Stimulated activated CD8-positive, alpha-beta memory T cell treated with anti-CD3 and anti-CD28 coated beads, Interleukin-7, amount 100 ng/mL, for 1 hour (primary cell): ENCODE measurements at places on chromosomes 12 and 14.

- no peak for DNase-seq
Observed at GRCh38 chr12:48288387-48289268, 62.1 kb downstream of the ZNF641 start.

DNA sequence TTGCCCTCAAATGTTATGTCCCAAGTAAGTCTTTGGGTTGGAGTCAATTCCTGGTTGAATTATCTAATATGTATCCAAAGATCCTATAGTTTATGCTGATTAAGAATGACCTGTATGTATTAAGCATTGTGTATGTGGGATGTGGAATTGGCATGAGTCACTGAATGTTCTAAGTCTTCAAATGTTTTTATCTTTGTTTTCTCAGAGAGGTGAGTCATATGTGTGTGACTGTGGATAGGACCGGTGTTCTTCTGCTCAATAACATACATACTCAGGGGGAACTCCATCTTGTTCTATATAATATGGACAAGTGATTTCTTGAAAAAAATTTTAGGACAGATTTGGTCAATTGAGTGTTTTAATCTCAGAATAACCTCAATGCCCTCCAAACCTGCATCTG is 57.9 kb downstream of the NAV3 start:
- no peak for DNase-seq

DNA sequence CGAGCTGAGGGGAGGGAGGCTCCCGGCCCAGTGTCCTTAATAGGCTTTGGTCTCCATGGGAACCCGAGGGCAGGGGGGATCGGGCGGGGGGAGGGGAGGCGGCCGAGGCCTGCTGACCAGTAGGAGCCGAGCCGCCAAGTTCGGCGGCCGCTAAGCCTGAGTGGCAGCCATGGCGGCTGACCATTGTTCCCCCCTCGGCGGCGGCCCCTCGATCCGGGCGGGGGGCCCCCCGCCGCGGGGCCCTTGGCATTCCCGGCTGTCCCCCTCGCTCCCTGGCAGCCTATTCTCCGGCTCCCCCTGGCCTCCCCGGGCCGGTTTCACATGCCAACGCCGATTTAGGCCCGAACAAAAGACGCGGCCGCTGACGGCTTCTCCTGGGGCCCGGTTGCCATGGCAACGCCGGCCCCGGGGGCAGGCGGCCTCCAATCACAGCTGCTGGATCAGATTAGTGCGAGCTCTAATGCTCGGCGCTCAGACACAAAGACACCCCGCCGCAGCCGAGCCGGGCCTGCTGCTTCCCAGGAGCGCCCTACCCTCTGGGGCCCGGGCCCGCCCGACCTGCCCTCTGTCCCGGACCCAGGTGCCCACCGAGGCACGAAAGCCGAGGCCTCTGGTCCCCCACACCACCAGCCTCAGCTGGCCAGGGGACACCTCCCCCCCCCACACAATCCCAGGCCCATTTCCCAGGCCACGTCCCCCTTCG is 7.3 kb downstream of the MSI1 start:
- DNase-seq: no peak

- no peak for DNase-seq
Observed at GRCh38 chr14:57575482-57575881, 81.8 kb upstream of the CCDC198 start.

DNA sequence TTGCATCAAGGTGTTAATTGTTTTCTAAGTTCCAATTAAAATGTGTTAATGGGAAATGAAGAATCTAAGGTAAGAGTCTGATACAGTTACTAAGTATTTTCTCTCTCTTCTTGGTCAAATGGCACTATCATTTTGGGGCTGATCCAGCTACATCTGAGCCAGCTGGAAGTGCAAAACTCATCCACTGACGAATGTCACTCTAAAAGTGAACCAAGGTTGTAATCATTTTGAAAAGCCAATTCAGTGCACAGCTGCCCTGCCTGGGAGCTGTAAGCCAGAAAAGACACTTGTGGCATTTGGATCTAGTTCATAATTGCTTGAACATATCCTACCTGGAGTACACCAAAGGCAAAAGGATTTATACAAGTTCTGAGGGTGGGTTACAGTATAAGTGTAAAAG is 1011.3 kb downstream of the AACS start:
- DNase-seq: no peak

DNA sequence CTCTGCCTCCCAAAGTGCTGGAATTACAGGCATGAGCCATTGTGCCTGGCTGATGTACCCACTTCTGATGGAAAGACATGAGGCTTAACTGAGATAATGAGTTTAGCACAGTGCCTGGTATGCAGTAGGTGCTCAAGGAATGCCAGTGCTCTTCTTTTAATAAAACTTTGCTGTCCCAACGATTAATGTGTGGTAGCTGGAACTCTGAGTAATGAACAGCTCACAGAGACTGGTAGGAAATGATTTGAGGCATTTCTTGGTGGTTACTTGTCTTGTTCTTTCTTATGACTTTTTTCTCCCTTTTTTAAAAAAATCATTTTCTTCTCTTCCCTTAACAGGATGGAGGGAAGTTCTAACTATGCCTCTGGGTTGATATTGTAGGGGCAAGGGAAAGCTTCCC is 235.7 kb upstream of the PWP1 start:
- DNase-seq: no peak

- DNase-seq: no peak
Observed at GRCh38 chr12:26182377-26182776, 13.0 kb upstream of the SSPN start.

GRCh38 chr12:50985322-50985721 is 33.0 kb downstream of the HIGD1C start:
- DNase-seq: no peak

DNA sequence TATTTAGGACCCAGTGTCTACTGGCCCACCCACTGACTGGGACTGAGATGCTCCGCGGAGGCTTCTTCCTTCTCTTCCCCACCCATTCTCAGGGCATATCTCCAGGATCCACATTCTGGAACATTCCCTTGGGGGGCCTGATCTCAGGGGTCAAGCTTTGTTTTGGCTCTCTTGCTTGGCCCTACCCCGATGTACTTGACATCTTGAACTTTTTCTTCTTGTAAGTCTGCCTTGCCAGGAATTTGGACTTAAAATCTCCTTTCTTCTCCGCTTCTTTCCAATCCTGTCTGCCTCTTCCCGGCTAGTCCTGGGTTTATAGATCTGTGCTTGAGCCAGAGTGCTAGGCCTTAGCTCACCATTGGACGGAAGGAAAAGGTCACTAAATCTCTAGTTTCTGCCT is 22.1 kb downstream of the DACT1 start:
- DNase-seq: no peak

GRCh38 chr12:66020481-66020880 is 110.1 kb downstream of the LLPH start:
- no peak for DNase-seq

DNA sequence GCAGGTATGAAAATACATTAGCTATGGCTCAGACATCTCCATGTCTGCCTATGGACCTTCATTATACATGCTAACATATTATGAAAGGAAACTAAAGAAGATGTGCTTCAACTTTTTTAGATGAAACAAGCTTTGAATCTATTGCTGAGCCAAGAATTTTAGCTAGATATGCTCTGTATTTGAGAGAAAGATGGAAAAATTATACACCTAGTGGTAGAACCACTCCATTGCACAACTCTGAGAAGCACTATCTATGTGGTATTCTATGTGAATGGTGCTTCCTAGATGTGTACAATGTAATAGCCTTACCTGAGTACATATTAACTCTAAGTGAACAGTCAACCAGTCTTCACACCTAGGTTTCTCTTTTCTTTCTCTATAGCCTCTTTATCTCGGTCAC is 17.3 kb downstream of the EPYC start:
- no peak for DNase-seq

GRCh38 chr14:32083789-32084188 is 6.7 kb downstream of the ARHGAP5 start:
- no peak for DNase-seq

DNA sequence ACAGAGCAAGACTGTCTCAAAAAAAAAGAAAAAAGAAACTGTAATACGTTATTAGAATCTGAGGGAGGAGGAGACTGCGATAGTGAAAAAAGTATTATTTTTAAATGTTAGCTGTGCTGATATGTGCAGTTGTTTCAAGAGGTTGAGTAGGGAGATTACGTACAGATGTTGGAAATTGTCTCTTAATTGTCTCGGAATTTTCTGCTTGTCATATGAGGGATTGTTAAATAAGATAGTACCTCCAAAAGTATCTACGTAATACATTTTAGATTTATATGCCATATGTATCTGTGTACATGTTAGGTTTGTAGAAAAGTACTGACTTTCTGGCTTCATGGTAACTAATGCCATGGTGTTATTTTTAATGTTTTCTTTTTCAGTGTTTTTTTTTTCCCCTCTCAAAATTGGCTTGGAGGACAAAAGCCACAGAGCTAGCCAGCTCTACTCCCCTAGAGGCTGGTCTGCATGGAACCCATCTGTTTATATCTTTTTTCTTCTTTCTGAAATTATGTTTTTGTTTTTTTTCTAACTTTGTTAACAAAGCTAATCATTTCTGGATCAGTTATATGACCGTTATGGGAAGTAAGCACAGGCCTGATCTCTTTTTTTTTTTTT is 3.4 kb downstream of the RIMKLB start:
- no peak for DNase-seq

GRCh38 chr12:127388985-127389384 is 878.0 kb upstream of the TMEM132C start:
- no peak for DNase-seq

- no peak for DNase-seq
Observed at GRCh38 chr12:70258605-70259403, 15.6 kb downstream of the CNOT2 start.

DNA sequence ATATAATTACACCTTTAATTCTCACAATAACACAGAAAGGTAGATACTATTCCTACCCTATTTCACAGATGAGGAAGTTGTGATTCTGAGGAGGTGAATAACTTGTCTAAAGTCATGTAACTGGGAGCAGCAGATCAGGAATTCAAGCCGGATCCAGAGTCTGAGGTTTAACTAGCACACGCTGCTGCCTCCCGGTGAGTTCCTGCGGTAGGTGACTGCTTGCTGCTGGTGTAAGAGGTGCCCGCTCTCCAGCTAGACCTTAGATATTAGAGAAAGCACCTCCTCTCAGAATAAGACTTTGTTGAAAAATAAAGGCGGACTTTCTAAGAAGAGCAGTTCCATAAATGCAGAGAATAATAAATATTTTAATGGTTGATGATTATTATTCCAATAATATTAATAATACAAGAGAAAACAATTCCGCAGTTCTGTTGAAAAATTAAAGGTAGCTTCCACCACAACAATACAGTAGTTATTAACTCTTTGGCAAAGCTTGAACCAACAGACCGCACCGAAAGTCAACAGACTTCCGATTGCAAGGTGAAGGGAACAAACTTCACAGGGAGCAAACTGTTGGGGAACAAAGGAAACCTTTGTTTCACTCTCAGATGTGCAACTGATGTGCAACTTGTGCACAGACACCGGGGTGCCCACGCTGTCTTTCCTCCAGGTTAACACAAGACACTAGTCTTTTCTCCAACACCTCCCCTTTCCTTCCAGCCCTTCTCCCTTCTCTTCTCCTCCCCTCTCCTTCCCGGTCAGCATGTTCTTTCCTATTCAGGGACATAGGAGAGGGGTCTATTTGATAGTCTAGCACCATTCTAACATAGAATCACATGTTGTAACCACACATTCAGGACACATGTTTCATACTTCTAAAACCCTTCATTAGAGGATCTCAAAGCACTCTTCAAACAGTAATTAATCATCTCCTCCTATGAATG is 73.2 kb upstream of the EGLN3 start:
- DNase-seq: no peak

DNA sequence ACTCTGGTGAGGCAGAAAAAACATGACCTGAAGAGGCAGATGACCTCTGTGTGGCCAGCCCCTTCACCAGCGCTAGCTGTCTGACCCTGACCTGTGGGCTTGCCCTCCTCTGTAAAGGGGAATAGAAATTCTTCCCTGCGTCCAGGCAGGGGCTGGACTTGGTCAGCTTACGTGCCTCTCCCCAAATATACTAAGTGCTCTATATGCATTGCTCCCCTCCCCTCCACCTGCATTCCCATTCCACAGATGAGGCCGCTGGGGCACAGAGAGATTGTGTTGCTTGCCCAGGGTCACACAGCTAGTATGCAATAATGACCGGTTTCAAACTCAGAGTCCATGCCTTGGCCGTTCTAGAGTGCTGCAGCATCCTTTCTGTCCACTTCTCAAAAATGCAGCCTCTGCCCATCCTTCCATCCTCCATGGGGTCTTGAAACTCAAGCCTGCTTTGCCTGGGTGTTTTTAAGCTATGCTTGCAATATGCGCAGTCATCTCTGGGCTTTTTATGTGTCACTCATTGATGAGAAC is 303.9 kb downstream of the CACNA1C start:
- no peak for DNase-seq

DNA sequence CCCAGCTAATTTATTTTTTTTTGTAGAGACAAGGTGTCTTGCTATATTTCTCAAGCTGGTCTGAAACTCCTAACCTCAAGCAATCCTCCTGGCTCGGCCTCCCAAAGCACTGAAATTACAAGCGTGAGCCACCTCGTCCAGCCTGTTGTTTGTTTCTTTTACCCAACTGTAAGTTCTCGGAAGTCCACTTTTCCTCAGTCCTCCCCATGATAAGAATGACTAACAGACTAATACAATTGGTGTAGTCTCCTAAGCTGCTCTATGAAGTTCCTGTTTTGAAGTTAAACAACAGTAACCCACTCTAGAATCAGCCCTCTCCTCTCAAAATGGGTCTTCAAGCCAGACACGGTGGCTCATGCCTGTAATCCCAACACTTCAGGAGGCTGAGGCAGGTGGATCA is 36.5 kb downstream of the HIGD1C start:
- DNase-seq: no peak

DNA sequence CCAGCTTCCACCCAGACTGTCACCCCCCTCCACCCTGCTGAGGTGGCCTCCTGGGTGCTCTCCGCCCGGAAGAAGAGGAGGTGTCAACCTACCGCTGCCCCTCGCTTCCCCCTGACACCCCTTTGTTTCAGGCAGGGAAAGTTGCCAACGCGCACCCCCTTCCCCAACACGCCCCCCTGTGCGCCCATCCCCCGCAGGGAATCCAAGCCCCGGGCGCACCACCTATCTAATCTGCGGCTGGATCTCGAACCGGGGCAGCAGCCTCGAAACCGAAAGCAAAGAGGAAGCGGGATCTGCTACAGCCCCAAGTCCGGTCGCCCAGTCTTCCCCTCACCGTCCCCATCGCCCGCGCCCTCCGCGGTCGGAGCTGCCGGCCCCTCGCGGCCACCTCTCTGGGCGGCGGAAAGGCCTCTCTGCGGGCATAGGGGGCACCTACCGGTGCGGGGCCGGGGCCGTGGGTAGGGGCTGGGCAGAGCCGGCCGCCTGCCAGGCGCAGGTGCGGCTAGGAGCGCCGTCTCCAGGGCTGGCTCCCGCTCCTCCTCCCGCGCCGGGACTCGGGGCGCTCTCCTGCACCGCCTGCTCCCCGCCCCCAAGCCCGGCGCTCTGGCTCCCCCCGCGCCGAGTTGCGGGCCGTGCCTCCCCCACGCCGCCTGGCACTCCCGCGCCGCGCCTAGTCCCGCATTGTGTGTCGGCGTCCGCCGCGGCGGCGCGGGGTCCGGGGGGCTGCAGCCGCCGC is 18.3 kb upstream of the PLEKHH1 start:
- DNase-seq: peak; percentile 9
